ENCODE measurements at places on chromosomes 3 and 15. TPM values are rescaled to one million over a fixed set of nuclear protein-coding genes. Genes with fewer than 3 reads are reported as not detected.
A peak's percentile ranks its signal among the peaks of the same experiment; 100 is the strongest.

DNA sequence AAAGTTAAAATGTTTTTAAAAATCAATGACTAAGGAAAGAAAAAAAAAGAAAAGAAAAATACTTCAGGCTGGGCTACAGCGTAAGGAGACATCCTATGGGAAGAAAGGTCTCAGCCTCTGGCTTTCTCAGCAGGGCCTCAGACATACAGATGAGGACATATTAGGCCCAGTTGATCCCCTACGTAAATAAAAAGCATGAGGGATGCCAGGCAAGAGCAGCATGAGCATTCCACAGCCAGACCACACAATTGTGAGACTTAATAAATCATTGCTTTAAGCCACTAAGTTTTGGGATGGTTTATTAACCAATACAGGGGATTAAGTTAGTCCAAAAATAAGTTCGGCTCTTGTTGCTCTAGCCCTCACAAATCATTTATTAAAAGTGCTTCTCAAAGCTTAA, 394.1 kb upstream of the NECTIN3 start:
- no peak for DNase-seq

DNA sequence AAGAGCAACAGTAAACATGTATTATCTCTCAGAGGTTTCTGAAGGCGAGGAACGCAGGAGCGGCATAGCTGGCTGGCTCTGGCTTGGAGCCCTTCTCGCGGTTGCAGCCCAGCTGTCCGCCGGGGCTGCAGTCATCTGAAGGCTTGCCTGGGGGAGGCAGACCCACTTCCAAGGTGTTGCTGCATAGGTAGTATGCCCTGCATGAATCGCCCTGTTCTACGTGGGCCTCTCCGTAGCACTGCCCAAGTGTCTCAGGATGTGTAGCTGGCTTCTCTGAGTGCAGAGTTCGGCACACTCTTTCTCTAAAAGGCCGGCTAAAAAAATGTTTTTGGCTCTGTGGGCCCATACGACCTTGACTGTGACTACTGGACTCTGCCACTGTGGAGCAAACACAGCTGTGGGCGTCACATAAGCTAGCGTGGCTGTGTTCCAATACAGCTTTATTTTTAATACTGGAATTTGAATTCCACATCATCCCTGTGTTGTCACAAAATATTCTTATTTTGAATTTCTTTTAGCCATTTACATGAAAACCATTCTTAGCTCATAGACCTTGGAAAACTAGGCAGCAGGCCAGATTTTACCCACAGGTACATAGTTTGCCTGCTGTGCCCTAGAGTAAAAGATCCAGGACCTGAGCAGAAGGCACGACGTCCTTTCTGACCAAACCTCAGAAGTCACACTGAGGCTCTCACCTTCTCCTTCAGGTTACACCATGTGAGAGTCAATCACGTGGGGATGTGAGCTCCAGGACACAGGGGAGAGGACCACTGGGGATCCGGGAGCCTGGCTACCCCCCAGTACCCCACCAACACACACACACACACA, 55.9 kb downstream of the PGPEP1L start:
- no peak for DNase-seq

GRCh38 chr3:5298453-5298852, 110.9 kb downstream of the EDEM1 start:
- DNase-seq, result no peak

DNA sequence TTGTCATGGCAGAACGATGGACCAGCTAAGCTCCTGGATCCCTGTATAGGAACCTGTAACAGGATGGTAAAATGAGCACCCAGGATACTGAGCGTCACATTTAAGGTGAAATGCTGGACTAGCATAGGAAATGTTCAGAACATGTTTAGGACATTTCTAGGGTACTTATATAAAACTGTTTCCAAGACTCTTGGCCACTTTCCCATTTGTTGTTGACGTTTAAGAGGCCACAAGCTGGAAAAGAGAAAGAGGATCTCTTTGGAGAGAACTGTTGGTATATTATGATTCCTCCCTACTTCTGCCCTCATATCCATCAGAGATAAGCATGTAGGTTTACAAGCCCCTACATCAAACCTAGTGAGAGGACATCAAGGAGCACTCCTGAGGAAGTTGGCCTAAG, 57.5 kb downstream of the SCN11A start:
- DNase-seq, result no peak

FANCI gene
- 39.1 TPM for total RNA-seq

BCHE gene
- 1.7 TPM for total RNA-seq

- DNase-seq, result no peak
Observed at GRCh38 chr15:93042691-93043378, 46.2 kb downstream of the RGMA start.

CRYGS gene
- 2.6 TPM for total RNA-seq

DNA sequence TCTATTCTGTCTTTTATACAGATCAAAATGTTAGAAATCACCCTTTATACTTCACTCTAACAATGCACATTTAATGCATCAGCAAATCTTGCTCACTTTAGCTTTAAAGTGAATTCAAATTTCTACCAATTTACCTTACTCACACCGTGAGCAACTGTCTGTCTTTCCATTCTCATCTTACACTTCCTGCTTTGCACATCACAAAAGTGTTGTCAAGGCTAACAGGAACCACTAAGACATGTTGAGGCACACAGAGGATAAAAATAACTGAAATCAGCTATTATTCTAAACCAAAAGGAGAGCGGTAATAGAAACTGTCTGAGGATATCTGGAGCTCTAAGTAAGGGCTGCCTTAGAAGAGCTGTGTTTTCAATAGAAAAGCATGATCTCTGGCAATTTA, 519.9 kb downstream of the ZBBX start:
- no peak for DNase-seq

- DNase-seq, result no peak
Observed at GRCh38 chr15:57287123-57287521, 89.2 kb upstream of the CGNL1 start.

NRROS gene
- 2.5 TPM for total RNA-seq

GRCh38 chr3:124997303-124998246, 58.2 kb downstream of the HEG1 start:
- DNase-seq, result no peak

GRCh38 chr3:192253138-192253887, 474.0 kb downstream of the FGF12 start:
- DNase-seq, result no peak

- no peak for DNase-seq
Observed at GRCh38 chr3:9183011-9183410, 66.4 kb downstream of the SRGAP3 start.

- no peak for DNase-seq
Observed at GRCh38 chr15:56017920-56018319, 24.5 kb upstream of the NEDD4 start.

GRCh38 chr3:133570139-133570936, 3.1 kb upstream of the CDV3 start:
- peak; percentile 88 for DNase-seq

DNA sequence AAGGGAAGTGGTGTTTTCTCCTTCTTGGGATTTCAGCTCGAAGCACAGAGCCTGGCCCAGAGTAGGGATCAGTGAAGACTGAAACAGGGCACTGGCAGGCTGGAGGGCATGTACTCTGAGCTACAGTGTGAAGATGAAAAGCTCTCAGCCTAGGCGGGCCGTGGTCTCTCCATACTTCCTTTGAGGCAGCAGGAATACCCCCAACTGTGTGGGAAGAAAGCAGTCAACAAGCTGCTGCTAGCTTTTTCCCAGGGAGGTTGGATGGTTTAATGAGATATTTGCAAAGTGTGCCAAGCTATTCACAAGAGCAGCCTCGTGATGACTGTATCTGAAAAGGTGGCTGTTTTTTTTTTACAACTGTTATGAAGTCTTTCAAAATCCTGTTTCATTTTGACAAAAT, 47.2 kb downstream of the NMNAT3 start:
- no peak for DNase-seq

DNA sequence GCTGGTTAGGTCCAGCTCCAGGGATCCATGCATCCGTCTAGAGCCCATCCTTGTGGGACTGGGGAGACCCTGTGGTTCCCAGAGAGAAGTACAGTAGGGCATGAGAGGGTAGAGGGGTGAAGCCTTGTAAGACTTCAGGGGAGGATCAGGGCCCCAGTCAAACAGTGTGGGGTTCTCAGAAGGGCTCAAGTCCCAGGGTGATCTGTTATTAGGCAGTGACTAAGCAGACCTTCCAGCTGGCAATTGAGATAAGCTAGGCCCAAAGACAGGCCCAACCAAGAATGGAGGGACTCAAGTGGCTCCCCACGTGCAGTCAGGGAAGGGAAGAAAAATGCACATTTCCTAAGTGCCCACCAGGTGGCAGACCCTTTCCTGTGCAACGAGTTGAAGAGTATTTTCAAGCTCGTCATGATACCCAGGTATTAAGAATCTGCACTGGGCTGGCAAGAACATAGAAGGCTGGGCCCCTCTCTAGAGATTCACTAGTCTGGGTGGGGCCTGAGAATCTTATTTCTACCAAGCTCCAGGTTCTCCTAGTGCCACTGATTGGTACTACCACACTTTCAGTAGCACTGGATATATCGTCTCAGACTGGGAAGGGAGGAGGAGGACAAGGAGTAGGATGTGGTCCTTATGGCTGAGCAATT, 240.8 kb downstream of the NR1D2 start:
- peak; percentile 64 for DNase-seq

DNA sequence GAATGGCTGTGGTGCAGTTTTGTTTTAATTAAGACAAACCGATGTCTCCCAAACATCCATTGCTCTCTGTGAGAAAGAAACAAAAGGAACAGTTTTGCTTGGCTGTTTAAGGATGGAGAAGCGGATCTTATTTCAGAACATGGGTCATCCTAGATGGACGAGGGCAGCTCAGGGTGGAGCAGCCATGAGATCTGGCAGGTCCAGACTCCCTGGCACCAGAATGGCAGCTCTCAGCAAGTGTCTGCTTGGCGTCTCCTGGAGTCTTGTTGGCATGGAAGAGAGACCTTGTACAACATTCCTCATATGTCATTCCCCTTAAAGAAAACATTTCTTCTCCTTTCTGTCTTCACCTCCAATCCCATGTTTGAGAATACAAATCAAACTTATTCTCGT, 93.8 kb downstream of the ADAMTSL3 start:
- DNase-seq, result no peak

DNA sequence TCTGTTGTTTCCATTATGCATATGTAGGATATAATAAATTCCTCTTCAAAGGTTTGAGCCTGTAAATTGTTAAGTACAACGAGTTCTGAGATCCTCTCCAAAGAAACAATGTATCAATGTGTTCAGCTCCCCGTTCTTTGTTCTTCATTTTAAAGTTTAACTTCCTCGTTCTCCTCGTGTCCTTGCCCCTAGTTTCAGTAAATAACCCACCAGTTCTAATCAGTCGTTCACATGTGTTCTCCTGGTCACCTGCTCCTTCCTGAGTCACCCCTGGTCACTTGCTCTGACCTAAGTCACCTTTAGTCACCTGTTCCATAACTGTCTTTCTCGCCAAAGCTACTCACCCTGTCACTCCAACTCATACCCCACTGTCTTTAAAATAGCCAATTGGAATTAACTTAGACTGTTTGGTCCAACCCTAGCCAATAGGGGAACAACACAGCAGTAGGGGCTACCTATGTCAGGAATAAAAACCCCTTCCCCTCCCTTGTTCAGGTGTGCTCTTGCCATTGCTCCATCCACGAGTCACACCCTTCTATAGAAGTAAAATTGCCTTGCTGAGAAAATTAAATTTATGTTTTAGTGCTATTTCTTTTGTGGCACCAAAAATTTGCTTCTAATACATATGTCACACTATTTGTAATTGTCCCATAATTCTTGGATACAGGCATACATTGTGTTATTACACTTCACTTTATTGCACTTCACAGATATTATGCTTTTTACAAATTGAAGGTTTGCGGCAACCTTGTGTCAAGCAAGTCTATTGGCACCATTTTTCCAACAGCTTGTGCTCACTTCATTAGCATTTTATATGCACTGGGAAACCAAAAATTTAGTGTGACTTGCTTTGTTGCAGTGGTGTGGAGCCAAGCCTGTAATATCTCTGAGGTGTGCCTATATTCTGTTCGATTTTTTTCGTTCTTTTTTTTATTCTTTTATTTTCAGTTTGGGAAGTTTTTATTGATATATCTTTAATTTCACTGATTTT, 15.3 kb upstream of the MCF2L2 start:
- no peak for DNase-seq

Data from Daoy (cell line).